Substantia nigra (tissue), 51 donors: ENCODE measurements at places on chromosomes 16 and 17.
A peak's percentile ranks its signal among the peaks of the same experiment; 100 is the strongest.

DNA sequence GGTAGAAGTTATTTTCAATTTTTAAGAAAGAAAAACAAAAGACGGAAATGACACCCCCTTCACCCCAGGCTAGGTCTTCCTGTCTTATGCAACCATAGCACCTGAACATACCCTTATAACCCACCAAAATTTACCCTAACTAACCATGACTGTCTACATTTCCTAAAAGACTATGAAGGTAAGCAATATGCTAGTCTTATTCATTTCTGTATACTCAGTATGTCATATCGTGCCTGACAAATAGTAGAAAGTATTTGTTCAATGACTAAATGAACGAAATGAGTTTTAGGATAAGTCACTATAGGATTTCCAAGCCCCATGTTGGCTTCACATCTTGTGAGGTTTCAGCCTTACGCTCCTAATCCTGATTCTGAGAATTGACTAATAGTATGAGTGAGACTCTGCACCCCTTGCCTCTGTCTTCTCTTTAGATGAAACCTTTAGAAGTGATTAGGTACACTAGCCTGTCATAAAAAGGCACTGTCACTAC lies 6.5 kb downstream of the ADAT1 start:
- no peak for DNase-seq

DNA sequence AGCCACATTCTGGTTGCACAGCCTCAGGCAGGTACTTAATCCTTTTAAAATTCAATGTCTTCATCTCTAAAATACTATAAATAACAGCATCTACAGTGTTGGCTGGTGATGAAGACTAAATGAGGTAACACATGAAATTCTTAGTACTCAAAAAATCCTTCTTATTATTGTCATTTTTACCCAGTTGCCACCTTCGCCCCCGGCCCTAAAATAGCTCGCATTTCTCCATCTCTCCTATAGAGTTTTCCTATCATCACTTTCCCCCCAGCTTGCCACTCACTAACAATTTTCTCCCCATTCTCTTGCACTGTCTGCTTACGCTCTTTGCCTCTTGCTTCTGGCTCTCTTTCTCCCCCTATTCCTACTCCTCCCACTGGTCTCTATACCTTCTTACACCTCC lies 59.9 kb upstream of the MARCHF10 start:
- no peak for DNase-seq

GRCh38 chr16:1610071-1610898 lies 1.6 kb downstream of the IFT140 start:
- peak; percentile 80 for DNase-seq

DNA sequence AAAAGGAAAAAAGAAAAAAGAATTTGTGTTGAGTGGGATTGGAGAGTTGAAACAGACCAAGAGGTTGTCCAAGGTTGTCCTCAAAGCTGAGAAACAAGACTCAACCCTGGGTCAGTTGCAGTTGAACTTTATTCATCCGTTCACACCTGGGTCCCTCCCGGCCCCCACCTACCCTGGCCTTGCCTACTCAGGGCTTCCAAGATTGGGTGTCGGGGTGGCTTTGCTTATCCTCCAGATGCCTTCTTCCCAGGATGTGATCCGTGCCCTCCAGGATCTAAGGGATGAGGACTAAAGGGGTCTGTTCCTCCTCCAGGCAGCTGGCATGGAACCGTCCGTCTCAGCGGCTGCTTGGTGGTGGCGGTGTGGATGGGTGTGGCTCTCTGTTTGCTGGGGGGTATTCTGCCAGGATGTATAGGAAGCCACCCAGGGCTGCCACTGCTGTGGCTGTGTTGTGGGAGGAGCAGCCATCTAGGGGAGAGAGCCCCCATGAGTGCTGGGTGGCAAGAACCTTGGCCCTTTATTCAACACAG lies 10.3 kb upstream of the NAGPA start:
- DNase-seq: no peak

GRCh38 chr17:8925808-8926207 lies 39.7 kb downstream of the PIK3R5 start:
- DNase-seq: no peak

GRCh38 chr16:83211711-83212110 lies 584.9 kb downstream of the CDH13 start:
- no peak for DNase-seq
